ENCODE measurements at places on chromosomes 13 and 19.

DNA sequence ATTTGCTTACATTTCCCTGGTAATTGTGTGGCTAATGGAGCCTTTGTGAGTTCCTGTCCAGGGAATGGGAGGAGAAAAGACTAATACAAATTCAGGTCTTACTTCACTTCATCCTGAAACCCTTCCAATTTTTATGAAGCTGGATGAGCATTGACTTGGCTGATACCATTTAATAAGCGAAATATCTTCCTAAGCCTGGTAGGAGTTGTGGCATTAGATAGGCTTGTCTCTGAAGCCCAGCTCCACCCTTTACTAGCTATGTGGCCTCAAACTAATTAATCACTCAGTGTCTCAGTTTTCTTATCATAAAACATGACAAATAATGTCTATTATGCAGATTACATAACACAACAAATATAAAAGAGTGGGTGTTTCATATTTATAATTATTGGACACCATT lies 106.3 kb downstream of the FGF9 start:
- DNase-seq: no peak

- no peak for DNase-seq
These were observed 103.9 kb downstream of the DNAJC15 start for GRCh38 chr13:43127103-43127798.

- DNase-seq: no peak
These were observed 45.9 kb downstream of the COG3 start for GRCh38 chr13:45510672-45511071.

DNA sequence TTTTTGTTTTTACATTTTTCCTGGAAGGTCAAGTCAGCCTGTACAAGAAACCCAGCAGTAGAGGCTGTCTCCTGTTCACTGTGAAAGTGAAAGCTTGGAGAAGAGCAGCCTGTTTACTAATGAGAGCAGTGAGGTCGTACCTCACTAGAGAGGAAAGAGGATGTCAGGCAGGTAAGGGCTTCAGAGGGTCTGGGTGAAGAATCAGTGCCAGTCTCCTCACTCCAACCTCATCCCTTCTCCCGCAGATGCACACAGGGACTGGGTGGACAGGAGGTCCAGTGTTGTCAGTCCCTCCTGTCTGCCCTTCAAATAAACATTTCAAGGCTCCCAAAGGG lies 462.5 kb downstream of the KLF5 start:
- DNase-seq: no peak

GRCh38 chr19:40523322-40524047 lies 53.2 kb upstream of the SHKBP1 start:
- peak; percentile 56 for DNase-seq

DNA sequence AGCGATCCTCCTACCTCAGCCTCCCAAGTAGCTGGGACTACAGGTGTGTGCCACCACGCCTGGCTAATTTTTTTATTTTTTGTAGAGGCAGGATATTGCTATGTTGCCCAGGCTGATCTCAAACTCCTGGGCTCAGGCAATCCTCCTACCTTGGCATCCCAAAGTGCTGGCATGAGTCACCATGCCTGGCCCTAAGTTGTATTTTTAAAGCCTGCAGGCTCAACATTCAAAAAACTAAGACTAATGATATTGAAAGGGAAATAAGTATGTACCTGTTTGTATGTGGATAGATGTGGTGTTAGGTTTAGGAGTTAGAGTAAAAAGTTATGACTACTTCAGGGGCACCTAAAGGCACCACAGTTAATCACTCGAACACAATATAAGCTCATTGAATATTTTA lies 5.4 kb upstream of the IPO5 start:
- DNase-seq: no peak
